ENCODE measurements at places on chromosomes 3 and 15.

DNA sequence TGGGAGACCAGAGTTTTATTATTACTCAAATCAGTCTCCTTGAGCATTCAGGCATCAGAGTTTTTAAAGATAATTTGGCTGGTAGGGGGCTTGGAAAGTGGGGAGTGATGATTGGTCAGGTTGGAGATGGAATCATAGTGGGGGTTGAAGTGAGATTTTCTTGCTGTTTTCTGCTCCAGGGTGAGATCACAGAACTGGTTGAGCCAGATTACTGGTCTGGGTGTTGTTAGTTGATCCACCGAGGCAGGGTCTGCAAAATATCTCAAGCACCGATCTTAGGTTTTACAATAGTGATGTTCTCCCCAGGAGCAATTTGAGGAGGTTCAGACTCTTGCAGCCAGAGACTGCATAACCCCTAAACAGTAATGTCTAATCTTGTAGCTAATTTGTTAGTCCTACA, 141.0 kb downstream of the OTOL1 start:
- DNase-seq = no peak

GRCh38 chr15:29345549-29346525, 76.2 kb upstream of the NSMCE3 start:
- no peak for DNase-seq

DNA sequence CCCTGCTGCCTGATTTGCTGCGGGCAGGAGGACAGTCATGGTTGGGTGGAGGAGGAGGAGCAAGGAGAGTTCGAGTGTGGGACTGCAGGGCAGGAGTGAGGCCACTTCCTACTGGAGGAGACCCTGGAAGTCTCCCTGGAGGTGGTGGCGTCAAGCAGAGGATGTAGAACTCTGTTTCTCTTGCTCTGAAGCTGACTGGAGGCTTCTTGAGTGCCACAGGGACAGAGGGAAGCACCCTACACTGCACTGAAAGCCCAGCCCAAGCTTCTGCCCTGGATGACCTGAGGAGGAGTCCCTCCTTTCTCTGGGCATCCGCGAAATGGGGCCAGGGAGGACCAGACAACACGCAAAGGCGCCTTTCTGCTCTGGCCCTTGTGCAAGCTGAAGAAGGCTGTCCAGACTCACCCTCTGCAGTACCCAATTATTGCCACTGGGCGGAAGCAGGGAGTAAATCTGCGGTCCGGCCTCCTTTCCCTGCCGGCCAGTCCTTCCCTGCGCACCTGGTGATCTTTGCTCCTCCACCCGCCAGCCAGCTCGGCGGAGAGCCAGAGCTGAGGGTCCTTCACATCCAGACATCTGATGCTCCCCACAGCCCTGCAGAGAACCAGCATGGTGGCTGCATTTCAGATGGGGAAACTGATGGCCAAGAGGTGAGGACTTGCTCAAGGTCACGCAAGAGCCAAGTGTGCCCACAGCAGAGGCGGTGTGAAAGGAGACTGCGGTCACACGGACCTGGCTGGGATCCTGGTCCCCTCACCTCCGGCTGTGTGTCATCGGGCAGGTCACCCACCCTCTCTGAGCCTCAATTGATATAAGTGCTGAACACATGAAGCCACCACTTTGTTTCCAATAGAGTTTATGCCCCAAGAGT, 207.1 kb downstream of the TBC1D2B start:
- no peak for DNase-seq

GRCh38 chr3:152650177-152650576, 184.8 kb upstream of the P2RY1 start:
- no peak for DNase-seq

DNA sequence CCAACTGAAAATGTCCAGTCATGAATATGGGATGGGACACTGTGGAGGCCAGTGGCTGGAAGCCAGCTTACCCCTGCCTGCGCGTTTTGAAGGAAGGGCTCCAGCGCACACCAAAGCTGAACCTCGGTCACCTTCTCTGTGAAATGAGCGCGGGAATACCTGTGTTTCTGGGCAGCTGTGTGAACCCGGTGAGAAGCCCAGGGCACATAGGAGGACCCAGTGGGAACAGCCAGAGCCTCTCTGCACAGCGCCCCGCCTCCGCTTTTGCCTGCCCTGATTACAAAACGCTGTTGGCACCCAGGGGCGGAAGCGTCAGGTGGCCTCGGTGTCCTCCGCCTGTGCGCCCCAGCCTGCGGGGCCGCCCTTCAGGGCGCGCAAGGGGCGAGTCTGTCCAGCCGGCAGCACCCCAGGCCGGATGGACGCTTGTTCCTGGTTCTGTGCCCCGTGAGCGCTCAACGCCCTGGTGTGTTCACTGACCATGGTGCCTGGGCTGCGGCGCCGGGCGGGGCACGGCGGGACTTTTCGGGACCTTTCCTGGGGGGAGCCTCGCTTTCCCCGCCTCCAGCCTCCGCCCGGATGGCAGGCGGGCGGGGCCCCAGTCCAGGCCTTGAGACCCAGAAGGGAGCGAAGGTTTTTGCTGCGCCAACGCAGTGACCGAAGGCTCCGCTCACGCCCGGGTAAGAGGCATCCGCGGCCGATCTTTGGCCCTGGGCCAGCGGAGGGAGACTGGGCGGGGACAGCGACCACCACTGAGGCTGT, at the start of gene SQOR:
Gene SQOR, plus strand, starts transcription at position 598 of the 759 bp plus-strand sequence. CDS start 23,895 bp downstream, outside the sequence.
- no peak for DNase-seq

DNA sequence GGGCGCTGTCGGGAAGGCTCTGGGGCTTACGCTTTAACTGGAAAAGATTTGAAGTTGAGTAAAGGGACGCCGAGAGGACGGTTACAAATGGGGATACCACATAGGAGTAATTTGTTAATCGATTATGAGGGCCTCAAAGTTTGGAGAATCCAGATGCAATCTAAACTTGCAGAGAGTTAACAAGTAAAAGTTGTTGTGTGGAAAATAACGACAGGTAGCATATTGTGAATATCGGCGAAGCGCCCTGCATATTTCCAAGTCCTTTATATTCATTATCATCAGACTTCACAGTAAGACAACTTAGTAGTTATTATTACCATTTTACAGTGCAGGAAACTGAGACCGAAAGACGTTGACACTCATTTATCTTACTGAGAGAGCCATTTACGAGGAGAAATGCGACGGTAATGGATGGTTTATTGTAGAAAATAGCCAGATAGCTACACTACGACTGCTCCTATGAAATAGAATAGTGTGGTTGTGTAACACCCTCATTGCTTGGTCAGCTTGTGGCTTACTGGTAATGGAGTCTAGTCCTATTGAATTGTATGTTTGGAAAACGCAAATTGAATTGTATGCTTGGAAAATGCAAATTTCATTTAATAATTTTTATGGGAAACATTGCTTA, 700 bp downstream of the MKRN2 start:
- DNase-seq = no peak

DNA sequence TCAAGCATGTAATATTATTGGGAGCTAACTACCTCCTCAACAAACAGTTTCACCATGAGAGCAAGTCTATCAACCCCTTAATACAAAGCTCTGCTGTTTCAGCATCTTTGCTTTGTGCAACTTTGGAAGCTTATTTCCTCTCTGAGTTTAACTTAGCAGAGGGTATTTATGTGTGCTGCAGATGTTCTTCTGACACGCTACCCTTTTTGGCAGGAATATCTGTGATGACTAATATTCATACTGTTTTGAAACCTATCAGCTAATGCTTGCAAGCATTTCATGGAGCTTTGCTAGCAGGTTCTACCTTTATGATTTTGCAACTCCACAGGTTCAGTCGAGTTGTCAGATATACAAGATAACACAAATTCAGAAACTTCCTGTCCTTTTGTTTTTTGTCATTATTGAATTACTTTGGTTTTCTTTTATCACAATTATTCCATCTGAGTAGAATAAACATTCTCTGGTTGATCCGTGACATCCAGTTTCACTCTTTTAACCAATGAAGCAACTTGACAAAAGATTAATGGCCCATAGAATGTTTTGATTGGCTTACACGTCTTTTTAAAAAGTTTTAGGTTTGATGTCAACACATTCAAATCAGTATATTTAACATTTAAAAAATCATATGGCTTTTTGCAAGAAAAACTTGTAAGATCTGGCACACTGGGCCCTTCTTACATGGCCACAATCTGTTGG, 1.7 kb upstream of the SLC9A9 start:
- DNase-seq = no peak

GRCh38 chr3:128496019-128496601, 3.1 kb upstream of the GATA2 start:
- DNase-seq = no peak

DNA sequence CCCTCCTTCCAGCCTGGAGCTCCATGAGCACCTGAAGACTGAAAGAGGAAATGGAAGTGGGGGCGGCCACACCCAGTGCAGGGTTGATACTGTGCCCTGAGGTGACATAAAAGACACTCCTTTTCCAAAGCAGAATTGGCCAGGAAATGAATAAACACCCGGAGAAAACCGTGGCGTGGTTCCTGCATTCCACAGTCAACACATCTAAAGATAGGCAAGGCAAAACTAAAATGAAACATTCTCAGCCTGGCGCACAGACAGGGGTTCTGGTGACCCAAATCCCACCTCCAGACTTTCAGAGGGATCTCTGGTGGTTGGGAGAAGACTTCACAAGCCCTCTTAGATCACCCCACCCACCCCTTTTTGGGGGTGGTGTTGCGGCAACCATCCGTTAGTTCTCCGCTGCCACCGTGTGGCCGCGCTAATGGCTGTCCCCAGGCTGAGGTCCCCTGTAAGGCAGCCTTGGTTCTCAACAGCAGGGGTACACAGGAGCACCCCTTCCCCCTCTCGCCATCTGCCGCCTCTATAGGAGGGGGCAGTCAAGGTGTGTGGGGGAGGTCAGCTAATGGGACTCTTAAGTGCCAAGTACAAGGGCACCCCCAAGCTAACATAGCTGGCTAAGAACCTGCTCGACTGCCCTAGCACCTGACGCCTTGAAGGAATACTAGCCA, 2.5 kb upstream of the MST1R start:
- DNase-seq = no peak

GRCh38 chr3:60399861-60400845, 851.1 kb downstream of the FHIT start:
- no peak for DNase-seq

DNA sequence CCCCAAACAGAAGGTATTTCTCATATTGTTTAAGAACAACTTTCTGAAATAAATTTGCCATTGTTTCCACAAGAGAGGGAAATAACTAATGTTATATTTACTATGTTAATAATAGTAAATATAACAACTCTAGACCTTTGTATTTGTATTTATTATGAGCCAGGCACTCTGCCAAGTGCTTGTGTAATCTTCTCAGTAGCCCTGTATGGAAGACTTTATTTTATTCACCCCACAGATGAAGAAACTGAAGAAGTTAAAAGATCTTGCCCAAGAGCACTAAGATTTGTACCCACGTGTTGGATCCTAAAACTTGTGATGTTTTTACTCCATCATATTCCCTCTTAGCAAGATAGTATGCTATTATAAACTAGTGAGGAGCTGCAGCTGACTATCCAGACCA, 12.0 kb upstream of the GNB4 start:
- no peak for DNase-seq

DNA sequence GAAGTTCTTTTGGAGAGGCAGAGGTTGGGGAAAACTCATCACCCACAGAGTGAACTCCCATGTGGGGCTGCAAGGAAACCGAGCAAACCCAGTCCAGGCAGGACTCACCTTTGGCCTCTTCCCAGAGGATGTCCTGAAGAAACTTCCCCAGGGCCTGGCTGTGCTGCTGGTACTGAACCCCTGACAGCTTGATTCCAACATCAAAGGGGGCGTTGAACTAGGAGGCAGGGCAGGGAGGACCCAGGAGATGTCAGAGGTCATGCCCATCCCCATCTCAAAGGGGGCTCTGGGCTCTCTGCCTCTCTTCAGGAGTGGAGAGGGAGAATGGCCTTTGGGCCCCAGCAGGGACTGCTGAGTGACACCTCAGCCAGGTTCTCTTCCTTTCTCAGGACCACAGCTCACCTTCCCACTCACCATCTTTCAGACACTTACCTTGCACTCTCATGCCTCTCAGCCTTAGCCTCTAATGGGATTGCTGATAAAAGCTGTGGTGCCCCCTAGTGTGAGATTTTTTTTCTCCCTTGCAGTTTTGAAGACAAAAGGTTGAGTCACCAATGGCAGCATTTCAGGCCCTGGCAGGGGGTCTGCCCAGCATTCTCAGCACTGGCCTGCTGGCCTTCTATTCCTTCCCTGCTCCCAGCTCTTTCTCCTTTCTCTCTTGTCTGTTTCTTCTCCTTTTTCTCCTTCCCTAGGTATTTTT, 6.0 kb downstream of the GHRL start:
- DNase-seq = peak; percentile 42

DNA sequence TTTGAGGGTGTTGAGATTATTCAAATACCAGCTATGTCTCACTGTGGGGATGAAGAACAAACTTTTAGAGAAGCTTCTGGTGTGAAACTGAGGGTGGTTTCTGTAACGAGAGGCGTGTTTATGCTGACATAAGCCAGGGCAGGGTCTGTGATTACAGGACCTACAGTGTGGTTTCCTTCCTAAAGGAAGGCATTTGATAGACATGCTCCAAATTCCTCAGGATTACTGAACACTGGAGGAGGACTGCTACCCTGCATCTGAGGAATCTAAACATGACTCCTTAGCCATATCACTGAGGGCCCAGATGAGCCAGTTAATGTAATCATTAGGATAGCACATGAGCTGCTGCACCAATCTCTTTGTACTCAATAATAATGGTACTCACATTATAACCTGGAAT, 328.4 kb upstream of the UMPS start:
- DNase-seq = no peak

GRCh38 chr15:39191871-39192291, 389.0 kb upstream of the THBS1 start:
- no peak for DNase-seq

- no peak for DNase-seq
Measured at GRCh38 chr3:116864590-116864927, 155.0 kb downstream of the TUSC7 start.

- peak; percentile 50 for DNase-seq
Measured at GRCh38 chr15:49421991-49422390, 1.1 kb upstream of the FGF7 start.

GRCh38 chr3:134852893-134853351, 57.9 kb downstream of the EPHB1 start:
- no peak for DNase-seq

GRCh38 chr3:61493339-61493738, 68.0 kb upstream of the PTPRG start:
- DNase-seq = no peak

GRCh38 chr15:92521624-92522008, 127.9 kb downstream of the ST8SIA2 start:
- peak; percentile 21 for DNase-seq

GRCh38 chr3:159919873-159920272, 68.8 kb upstream of the IL12A start:
- DNase-seq = no peak

GRCh38 chr3:6088433-6088832, 772.5 kb upstream of the GRM7 start:
- no peak for DNase-seq

DNA sequence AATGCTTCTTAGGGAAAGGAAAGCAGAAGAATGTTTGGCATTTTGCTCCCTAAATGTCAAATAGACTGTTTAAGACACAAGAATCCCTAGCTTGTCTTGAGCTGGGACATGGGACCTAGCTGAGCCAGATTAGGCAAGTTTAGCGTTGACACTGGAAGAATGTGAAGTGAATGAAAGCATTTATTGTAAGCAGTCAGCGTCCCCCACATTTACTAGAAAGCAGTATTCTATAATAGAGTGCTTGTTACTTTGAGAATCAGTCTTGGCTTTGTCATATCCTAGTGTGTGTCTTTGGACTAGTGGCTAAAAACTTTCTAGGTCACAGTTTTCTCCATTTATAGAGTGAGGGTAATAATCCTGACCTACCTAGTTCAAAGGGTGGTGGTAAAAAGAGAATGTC, 161.6 kb downstream of the ADAMTSL3 start:
- no peak for DNase-seq

GRCh38 chr3:140034058-140034457, 99.1 kb downstream of the CLSTN2 start:
- no peak for DNase-seq

GRCh38 chr15:99057020-99057419, 47.9 kb upstream of the SYNM start:
- no peak for DNase-seq

Measured in NCI-H2081 treated with DMSO at 0.1 percent for 48 hours (cell line).